Hindlimb muscle (tissue), 1 donor: ENCODE measurements at places on chromosomes 13 and 19. TPM values are rescaled to one million over a fixed set of nuclear protein-coding genes. Genes with fewer than 3 reads are reported as not detected.

Gene UGGT2
- polyA plus RNA-seq, result 17.9 TPM

DNA sequence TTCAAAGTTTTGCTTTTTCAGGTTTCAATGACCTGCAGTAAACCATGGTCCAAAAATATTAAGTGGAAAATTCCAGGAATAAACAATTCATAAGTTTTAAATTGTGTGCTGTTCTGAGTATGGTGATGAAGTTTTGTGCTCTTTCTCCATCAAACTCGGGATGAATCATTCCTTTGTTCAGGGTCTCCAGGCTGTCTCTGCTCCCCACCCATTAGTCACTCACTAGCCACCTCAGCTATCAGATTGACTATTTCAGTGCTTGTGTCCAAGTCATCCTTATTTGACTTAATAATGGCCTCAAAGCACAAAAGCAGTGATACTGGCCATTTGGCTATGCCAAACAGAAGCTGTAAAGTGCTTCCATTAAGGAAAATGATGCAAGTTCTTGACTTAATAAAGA lies 1140.4 kb downstream of the EFNB2 start:
- DNase-seq, result no peak

DNA sequence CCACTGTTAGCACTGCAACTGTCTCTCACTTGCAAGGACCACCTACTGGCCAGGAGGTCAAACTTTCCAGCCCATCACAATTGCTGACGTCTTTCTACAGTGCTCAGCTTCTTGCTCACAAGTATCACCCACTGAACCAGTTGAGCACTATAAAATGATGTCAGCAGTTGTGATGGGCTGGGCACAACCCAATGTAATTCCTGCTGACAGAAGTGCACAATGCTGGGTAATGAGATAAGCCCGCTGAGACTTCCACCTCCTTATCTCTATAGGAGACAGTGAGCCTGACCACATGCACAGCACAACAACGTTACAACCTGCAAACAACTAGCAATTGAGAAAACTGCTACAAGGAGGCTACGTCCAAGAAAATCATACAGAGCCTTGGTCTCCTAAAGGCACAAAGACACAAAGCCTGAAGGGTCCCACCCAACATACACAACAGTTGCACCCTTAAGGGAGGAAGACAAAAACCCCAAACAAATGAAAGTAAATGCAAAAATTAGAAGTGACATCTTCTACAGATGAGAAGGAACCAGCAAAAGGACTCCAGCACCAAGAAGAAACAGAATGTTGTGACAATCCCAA lies 273.2 kb downstream of the LIG4 start:
- no peak for DNase-seq

GRCh38 chr19:47786566-47786965 lies 8.1 kb downstream of the SELENOW start:
- no peak for DNase-seq

DNA sequence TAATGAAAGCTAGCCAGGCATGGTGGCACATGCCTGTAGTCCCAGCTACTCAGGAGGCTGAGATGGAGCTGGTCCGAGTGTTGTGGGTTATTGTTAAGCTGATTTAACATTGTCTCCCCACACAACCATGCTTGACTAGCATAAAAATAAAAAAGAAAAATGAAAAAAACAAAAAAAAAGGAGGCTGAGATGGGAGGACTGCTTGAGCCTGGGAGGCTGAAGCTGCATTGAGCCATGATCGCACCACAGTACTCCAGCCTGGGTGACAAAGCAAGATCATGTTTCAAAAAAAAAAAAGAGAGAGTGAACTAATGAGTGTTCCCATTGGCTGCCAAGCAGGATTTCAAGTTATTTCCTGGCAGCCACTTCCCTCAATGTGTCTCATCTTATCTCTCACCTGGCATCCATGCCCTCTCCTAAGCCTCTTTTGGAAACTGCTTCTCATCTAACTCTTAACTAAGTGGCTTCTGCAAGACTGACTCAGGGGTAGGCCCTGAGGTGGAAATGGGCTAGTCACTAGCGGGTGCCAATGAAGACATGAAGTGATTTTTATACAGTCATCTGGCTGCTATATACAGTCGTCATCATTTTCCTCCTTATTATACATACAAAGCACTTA lies 4.9 kb downstream of the THAP8 start:
- DNase-seq, result no peak
